Esophagus squamous epithelium (tissue), 5 donors: ENCODE measurements at places on chromosomes 16 and 17.

GRCh38 chr17:42113293-42114069, 967 bp upstream of the DHX58 start:
- no peak for DNase-seq

DNA sequence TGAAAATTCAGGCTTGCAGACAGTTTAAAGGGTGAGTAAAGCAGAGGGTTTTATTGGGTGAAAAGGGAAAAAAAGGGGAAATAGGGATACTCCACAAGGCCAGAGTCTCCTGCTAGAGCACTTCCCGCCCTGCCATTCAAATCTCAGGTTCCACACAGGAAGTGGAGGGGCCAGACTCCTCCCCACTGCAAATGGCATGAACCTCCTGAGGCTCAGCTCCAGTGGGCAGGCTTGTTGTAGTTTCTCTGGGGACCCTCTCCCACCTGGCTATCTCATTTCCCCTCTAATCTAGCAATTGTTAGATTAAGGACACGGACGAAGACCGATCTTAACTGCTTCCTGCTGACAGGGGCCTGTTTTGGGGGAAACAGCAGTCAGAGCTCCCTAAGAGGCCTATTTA, 43.4 kb downstream of the TAOK1 start:
- no peak for DNase-seq

- no peak for DNase-seq
These were observed 8.9 kb downstream of the VPS4A start for GRCh38 chr16:69319826-69320739.

DNA sequence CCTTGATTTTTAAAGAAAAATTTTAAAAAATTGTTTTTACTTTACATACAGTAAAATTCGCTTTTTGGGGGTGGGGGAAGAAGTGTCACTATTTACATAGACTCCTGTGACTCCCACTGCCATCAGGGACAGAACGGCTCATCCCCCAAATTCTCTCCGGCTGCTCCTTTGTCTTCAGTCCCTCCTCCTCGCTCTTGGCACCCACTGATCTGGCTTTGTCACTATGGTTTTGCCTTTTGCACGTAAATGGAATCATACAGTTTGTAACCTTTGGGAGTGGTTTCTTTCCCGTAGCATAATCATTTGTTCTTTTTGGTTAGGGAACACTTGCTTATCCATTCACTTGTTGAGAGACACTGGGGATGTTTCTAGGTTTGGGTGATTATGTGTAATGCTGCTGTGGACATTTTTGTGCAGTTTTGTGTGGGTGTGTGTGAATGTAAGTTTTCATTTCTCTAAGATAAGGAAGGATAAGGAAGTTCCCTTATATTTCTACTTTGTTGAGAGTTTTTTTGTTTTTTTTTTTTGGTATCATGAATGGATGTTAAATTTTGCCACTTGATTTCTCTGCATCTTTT, 27.4 kb downstream of the RAB11FIP4 start:
- DNase-seq: no peak

DNA sequence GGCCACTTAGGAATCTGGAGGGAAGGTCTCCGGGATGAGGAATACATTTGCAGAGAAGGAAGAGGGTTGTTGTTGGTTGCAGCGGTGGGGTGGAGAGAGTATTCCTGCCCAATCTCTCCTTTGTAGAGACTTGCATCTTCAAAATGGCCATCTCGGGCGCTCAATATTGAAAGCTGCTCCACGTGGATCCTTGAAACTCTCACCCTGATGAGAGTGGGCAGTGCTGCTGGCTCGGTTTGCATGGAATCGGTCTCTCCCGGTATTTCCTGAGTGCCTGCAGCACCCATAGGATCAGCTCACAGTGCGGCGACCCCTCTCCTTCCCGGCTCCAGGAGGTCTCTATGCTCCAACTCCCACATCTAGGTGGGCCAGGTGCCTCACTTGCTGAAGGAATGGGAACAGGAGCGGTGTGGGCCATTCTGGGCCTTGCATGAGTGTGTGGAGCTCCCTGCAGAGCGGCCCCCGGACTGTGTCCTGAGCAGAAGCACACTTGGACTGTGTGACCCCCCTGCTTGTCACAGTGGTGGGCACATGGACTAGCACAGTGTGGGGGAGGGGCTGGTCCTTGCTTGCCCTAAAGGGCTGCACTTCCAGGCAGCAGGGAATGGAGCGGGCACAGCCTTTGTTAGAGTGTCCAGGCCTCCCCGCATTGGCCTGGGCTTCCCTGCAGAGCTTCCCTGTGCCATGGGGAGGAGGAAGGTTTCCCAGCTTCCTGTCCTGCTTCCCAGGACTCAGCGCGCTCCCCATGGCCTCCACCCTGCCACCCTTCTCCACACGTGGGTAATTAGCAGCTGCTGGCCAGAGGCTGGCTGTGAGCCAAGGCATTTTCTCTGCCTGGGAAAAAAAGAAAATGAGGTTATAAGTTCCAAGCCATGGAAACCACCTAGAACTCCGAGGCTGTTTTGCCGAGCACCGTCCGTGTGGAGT, 139.3 kb downstream of the IRF8 start:
- no peak for DNase-seq

- DNase-seq: peak; percentile 28
These were observed 2.6 kb downstream of the PMP22 start for GRCh38 chr17:15262291-15263205.
